CD4-positive, alpha-beta T cell treated with Interleukin-6 at 100 ng/mL for 8 hours (primary cell): ENCODE measurements at places on chromosomes 11 and 22.

- DNase-seq: no peak
Measured at GRCh38 chr11:117181586-117182550, 3.3 kb downstream of the SIDT2 start.

GRCh38 chr11:57904376-57904775, 119.3 kb upstream of the OR9Q1 start:
- DNase-seq: no peak

DNA sequence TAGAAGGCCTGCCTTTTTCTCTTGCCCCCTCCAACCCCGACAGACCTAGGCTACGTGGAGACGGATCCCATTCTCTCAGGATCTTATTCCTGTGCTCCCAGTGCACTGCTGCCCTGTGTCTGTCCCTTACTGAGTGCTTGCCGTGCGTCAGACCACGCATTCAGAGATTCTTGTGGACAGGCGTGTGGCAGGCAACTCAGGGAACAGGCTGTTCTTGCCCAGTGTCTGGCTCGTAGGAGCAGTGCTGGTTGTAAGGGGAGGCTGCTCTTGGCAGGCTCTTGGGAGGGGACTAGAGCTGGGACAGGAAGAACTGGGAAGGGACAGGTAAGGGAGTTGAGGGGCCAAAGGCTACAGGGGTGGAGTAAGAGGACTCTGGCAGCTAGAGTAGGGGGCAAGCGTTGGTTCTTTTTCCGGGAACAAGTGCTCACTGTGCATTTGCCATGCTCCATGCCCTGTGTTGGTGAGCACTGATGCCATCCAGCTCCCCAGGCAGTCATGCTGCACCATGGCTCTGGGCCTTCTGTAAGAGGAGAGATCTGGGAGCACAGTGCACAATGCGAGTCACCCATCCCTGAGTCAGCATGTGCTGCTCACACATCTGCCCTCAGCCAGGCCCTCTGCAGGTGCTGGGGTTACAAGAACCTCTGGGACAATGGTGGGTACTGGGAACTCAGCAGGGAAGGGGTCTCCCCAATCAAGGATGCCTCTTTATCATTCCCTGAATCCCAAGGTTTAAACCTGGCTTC, 119.1 kb downstream of the TBC1D22A start:
- no peak for DNase-seq

- no peak for DNase-seq
Measured at GRCh38 chr22:19993926-19994325, 22.7 kb downstream of the ARVCF start.

DNA sequence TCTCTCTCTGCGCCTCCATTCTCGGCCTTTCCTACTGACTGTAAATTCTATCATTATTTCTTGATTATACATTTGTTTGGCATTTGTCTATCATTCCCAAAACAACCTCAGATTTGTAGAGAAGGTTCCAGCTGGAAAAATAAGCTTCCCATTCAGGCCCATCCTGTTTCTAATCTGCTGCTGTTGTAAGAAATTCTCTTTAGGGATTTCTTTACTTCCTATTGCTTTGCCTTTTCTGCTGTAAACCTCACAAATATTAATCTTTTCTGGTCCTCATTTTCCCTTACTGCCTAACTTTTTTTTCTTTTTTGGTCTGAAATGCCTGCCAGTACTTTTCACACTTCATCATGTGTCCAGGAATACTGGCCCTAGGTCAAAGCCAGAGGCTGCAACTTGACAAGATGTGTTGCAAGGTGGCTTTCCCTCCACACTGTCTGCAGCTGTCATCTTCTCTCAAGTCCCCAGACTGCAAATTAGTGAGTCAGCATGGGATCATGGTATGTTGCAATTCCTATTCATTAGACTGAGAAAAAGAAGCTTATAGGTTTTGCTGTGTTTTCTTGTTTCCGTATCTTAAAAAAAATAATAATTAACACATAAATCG, 858.7 kb upstream of the CHORDC1 start:
- no peak for DNase-seq

DNA sequence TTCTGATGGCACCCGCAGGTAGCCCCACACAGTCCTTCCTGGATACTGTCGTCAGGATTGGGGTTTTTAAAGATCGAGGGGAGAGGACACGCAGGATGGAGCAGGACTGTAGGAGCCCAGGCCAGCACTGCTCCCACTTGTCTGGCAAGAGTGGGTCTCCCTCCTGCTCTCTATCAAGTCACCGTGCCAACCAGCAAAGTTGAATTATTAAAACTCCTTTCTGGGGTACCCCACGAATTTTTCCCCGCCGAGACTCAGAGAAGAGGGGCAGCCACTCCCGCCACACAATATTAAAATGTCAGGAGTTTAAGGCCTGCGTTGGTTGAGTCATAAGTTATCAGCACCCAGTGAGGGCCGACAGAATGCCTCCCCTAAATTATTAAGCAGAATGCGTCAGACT, 10.1 kb downstream of the LMO1 start:
- no peak for DNase-seq

GRCh38 chr11:84501750-84502149, 1125.4 kb downstream of the DLG2 start:
- DNase-seq: no peak

- DNase-seq: no peak
Measured at GRCh38 chr11:47175746-47176327, 842 bp downstream of the ARFGAP2 start.

DNA sequence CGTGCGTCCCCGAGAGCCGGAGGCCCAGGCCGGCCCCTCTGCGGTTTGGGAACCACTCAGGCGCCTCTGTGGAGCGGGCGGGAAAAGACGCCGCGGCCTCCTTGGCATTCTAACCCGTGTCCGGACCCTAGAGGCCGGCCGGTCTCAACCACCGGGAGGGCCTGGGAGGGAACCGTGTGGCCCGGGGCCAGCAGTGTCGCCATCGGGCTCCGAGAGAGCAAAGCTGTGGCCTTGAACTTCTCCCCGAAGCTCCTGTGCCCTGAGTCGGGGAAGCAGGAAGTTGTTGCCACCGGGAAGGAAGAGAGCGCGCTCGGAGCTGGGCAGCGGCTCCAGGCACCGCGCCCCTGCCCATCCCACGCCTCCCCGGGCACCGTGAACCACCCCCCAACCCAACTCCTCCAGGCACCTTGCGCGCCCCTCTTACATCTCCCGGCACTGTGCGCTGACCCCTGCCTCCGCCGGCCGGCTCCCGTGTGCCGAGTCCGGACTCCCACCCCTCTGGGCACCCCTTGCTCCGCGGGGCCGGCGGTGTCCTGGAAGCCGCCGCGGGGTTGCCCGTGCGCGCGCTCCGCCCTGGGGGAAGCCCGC, 80.0 kb upstream of the PPARA start:
- DNase-seq: no peak

DNA sequence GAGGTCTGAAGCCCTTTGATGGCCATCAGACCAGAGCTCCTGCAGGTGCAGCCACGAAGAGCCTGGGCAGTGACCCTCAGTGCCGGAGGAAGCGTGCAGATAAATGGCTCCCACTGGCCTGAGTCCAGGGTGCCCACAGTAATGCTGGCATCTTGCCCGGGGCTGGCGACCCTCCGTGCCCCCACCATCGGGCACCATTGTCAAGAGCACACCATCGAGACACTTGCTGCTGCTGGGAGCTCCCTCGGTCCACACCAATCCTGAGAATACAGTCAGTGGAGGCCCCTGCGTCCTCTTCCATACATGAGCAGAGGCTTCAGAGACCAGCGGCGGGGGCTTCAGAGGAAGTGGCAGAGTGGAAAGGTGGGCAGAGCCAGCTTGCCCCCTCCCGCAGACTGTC, 1448.3 kb downstream of the BRD1 start:
- no peak for DNase-seq

- DNase-seq: no peak
Measured at GRCh38 chr11:111793863-111794262, 27.7 kb upstream of the PPP2R1B start.

GRCh38 chr11:1297576-1298473, 11.6 kb downstream of the TOLLIP start:
- DNase-seq: no peak

- DNase-seq: no peak
Measured at GRCh38 chr11:27933992-27934829, 173.7 kb downstream of the KIF18A start.

- DNase-seq: no peak
Measured at GRCh38 chr11:65352783-65353182, 1.8 kb upstream of the TIGD3 start.

DNA sequence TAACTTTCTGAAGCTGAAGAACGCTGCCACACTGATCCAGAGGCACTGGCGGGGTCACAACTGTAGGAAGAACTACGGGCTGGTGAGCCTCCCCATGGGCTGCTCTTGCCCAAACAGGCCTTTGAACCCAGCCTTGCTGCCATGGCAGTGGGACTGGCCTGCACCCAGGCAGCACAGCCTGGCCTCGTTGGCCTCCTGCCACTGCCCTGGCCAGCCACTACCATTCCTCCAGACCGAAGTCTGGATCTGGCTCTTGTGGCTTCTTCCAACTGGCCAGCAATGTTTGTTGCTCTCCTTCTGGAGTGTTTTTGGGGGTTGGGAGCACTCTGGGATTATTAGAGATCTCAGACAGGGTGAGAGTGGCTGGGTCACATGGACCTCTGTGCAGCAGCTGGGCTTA, 51.0 kb downstream of the MYO7A start:
- DNase-seq: no peak

DNA sequence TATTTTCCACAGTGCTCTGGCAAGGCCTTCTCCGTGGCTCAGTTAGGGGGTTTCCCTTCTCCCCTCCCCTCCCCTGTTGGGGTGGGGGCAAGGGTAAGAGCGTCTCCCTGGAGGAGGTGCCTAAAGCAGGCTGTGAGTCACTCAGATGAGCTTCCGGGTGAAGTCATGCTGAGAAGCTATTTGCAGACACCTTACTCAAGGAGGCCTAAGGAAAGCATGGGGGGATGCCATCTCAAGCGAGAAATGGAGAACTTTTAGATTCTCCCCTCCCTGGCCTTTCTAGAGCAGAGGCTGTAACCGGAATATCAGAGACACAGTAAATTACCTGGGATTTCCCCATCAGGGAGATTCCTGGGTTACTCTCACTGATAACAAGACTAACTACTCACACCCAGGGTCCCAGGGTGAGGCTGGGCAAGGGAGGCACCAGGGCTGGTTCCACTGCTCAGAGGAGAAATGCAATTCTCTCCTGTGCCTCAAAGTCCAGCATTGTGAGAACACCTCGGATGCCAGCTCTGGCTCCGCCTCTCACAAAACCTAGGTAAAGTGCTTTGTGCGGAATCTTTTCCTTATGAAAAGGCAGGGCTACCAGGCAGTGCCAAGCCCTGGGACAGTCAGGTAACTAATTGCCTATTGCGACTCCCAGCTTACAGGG, 123.6 kb downstream of the ABTB2 start:
- peak; percentile 77 for DNase-seq

GRCh38 chr22:36467946-36468345, 13.5 kb downstream of the TXN2 start:
- DNase-seq: no peak

- DNase-seq: no peak
Measured at GRCh38 chr11:27201454-27202302, 161.1 kb downstream of the BBOX1 start.

DNA sequence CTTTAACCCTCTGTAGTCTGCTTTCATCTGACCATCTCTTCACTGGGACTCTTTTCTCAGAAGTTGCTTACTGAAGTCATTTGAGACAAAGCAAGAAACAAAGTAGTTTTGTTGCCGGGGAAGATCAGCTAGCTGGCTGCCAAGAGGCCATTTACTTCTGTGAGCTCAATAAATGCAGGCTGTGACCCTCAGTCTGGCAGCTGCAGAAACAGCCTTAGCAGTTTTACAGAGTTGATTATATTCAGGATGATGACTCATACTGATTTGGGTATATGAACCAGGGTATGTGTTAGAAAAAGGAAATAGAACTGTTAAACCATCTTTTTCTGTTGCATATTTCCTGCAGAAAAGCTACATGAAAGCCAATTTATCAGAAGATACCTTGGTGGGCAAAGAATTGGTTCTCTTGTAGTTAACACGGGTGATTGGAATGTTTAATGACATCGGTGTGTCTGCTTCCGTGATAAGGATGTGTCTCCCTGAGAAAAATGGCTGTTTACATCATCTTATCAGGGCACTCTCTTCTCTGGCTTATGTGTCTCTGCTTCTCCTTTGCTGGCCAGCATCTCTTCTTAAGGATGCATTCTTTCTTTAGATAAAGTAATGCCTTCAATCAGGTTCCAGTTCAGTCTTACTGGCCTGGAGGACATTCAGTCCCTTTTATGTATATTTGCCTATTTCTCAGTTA, 18.5 kb downstream of the FIBIN start:
- no peak for DNase-seq

DNA sequence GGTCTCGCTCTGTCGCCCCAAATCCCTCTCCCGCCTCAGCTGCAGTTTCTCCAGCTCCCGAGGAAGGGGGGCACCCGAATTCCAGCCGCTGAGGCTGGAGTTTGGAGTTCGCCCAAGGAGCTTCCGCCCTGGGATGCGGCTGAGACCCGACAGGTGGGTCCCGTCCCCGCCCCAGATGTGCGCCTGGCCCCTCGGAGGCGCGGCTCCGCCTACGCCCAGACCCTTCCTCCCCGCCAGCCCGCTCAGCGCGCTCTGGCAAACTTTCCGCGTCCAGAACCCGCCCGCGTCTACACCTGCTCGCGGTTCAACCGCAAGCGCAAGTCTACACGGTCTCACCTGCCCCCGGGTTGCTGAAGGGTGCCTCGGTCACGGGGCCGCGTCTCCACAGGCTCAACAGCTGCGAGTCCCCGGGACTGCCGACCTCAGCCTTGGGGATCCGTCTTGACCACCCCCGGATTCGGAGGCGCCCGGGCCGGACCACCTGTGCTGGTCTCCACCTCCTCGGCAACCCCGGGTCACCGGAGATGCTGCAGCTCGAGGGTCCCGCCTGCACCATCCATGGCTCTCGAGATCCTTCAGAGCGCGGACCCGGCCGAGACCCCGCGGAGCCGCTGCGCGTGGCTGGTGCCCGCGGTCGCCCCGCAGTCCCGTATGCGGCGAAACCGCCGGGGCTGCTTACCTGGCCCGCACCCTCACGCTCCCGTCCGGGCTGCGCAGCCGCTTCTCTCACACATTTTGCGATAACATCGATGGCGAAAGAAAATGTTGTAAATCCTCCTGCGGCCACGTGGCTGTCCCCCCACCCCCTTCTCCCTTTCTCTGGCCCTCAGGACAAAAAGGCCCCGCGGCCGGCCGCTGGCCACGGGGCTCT, 63.6 kb downstream of the NFAM1 start:
- DNase-seq: peak; percentile 5

DNA sequence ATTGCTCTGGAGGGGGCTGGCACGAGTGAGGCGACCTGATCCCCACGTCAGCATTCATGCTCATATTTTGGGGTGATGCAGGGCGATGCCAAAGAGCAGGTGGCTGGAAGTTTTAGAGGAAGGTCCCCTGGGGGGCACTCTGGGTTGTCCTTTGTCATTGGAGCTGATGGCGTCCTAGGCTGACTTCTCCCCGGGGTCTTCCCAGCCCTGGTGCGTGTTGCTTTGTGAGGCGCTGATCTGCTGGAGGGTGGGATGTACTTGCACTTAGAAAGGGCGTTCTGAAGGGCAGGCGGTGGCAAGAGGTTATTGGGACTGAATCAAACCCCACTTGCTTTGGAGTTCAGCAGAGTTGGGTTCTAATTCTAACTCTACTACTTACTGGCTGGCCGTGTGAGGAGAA, 313.3 kb downstream of the NTM start:
- no peak for DNase-seq
